ENCODE measurements at places on chromosomes 7 and 10.

- DNase-seq, result no peak
These were observed 1.5 kb upstream of the FAM53B start for GRCh38 chr10:124745673-124746072.

- DNase-seq, result no peak
These were observed 3.4 kb downstream of the TWIST1 start for GRCh38 chr7:19113855-19114550.

GRCh38 chr10:12198156-12198555 lies 2.2 kb downstream of the CDC123 start:
- DNase-seq, result no peak

DNA sequence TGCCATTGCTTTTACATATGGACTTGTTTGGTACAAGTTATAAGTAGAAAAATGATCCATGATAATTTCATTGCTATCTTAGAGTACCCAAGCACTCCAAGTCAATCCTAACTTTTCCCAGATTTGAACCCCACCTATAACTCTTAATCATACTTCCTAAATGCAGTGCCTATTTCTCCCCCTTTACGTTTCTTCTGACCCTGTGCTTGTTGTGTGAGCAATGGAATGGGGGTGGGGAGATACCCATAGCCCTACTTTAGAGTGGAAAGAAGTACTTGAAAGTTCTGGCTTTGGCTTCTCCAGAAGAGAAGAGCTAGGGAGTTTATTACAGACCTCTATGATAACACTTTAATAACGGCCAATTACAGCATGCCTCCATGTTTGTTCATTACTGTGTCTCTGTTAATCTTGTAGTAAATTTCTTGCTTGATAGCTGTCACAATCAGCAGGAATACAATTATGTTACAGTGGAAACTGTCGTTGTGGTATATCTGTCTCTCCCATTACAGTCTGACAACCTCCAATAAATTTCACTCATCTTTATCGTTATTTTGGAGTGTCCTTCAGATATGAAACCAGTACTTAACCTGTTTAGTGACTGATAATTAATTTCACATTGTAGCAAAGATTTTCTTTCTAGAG lies 34.0 kb downstream of the CNPY1 start:
- DNase-seq, result no peak

DNA sequence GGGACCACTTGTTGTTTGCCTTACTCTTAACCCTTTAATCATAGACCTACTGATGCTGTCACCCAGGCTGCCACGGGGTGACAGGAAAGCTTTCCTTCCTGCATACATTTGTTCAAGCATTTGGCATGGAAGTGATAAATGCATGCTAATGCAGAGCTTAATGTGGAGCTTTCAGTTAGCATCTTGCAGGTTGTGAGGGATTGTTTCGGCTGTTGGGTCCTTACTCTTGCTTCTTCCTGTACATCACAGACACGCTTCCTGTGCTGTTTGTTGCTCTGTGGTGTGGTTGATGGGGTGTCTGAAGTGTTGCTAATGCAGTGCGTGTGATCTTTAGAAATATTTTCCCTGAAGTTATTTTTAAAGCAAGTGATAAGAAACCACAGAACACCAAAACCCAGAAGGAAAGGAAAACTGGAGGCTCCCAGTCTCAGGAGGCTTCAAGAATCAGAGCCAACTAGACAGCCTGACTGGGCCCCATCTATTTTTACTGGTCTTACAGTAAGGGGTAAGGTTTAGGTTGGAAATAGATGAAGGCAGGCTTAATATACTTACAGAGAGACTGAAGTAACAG lies 143.1 kb downstream of the CHN2 start:
- DNase-seq, result no peak

DNA sequence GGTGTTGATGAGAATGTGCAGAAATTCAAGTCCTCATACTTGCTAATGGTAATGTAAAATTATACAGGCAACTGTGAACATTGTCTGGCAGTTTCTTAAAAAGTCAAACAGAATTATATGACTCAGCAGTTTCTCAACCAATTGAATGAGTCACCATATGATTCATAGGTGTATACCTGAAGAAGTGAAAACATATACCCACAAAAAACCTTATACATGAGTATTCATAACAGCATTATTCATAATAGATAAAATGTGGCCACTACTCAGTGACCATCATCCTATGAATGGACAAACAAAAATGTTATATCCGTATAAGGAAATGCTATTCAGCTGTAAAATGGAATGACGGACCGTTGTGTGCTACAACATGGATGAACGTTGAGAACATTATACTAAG lies 253.5 kb downstream of the MALRD1 start:
- DNase-seq, result no peak

DNA sequence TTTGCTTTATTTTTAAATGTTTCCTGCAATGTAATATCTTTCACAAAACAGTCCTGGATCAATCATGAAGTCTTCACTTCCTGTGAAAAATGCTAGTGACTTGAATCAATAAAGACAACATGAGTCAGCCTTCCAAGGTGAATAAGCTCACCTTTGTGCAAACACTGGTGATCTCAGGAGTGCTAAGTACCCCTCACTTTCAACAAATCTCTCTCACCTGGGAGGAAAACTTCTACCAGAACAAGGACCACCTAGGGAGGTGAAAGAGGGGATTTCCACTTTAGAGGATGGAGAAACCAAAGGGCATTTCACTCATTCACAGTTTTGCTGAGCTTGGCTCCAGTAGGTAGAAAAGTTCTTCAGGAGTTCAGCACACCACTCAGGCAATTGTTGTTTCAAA lies 64.8 kb downstream of the CALD1 start:
- DNase-seq, result no peak
